GOT3 (cell line): ENCODE measurements at places on chromosomes 13 and 19.

DNA sequence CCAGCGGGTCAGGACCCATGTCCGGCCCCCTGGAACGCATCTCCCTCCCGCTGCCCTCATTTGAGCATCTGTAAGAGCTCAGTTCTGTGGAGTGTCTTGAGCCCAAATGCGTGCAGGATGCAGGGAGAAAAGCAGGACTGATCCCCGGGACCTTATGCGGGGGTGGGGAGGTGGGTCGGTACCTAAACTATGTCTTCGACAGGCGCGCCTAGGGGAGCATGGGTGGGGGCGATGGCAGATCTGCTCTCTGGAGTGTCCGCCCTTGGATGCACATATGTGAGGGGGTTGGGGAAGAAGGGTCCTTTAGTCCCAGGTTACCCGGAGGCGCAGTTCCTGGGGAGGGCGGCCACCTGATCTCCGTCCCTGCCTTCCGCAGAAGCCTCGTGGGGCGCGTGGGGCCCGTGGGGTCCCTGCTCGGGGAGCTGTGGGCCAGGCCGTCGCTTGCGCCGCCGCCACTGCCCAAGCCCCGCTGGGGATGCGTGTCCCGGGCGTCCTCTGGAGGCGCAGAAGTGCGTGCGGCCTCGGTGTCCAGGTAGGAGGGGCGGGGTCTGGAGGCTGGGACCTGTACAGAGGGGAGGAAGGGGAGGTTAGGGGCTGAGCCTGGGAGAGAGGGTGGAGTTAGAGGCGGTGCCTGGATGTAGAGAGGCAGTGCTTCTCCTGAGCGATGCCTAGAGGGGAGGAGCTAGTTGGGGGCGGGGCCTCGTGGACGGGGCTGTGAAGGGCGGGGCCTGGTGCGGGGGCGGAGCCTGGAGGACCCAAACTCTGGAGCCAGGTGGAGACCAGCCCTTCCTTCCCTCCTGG, 2.9 kb downstream of the CILP2 start:
- no peak for DNase-seq

GRCh38 chr19:15862444-15862843, 35.4 kb downstream of the CYP4F2 start:
- no peak for DNase-seq

DNA sequence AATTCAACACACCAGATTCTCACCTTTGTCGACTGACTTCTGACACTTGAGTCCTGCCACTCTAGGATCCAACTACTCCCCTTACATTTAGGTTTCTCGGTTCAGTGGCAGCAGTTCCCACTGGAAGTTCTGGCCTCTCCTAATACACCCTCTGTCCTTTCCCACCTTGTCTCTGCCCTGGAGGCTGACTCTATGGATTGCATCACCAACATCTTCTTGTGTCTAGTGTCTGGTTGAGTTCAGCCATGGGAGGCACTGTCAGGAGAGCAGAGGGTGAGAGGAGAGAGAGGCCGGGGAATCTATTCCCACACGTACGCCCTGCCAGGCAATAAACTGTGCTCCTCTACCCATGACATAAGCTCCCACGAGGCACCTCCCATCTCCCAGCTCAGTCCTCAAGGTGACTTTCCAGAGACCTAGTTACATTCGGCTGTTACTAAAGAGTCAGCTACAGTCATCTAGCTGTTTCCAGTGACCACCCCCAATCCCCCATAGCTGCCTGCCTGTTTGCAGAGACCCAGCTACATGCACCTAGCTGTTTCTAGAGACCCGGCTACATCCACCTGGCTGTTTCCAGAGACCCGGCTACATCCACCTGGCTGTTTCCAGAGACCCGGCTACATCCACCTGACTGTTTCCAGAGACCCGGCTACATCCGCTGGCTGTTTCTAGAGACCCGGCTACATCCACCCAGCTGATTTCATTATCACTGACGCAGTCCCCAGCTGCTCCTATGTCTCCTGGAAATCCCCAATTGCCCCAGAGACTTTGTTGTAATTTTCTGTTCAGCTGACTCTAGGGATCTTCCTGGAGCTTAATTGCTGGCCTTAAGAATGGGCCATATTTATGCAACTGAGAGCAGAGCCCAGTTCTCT, 8.1 kb upstream of the LILRB4 start:
- DNase-seq = no peak

DNA sequence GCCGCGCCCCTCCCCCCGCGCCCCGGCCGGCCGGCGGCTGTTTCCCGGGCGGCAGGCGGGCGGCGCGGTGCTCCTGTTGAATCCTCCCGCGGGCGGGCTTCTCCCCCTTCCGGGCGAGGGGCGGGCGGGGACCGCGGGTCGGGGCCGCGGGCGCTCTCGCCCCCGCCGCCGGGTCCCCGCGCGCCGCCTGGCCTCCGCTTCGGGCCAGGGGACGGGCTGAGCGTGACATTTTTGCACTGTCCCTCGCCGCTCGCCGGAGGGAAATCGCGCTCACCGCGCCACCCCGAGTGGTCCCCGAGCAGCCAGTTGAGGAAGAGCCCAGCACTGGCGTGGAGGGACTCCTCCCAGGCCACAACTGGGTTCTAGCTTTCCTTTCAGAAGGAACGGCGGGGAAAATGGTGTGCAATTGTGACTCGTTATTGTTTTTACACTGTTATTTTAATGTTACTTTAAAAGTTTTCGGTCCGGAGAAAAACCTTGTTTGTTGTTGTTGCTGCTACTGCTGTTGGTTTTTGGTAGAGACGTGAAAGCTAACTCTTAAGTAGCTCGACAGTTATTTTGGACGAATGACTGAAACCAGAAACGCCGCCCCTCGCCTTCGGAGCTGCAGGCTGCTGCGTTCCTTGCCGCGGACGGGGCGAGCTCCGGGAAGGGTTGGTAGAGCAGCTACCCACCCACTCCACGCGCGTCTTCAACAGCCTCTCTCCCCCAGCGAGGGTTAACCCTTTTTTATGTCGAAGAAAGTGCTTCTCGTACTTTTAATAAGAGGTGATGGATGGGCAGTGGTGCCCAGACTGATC, 959 bp downstream of the PDS5B start:
- DNase-seq = no peak

- no peak for DNase-seq
Observed at GRCh38 chr19:29001141-29001581, 211.8 kb downstream of the UQCRFS1 start.

DNA sequence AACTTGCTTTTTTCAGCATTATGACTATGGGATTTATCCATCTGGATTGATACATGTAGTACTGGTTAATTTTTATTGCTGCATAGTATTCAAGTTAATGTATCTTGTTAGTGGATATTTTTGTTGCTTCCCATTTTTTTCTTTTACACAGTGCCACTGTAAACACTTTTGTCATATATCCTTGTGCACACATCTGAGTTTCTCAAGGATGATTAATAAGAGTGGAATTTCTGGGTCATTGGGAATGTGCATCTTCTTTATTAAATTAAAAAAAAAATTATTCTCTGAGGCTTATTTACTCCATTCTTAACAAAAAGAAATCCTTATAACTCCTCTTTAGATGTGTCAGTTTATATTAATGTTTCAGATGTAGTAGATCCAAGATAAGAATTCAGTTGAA, 27.3 kb downstream of the B3GLCT start:
- DNase-seq = no peak

GRCh38 chr13:50030315-50030714, 15.1 kb downstream of the KCNRG start:
- no peak for DNase-seq

GRCh38 chr19:14305706-14306105, 75.5 kb upstream of the ADGRE5 start:
- DNase-seq = no peak

- DNase-seq = no peak
Observed at GRCh38 chr19:1408300-1409203, 1.2 kb downstream of the DAZAP1 start.

- DNase-seq = no peak
Observed at GRCh38 chr19:30168760-30169159, 203.4 kb upstream of the ZNF536 start.

DNA sequence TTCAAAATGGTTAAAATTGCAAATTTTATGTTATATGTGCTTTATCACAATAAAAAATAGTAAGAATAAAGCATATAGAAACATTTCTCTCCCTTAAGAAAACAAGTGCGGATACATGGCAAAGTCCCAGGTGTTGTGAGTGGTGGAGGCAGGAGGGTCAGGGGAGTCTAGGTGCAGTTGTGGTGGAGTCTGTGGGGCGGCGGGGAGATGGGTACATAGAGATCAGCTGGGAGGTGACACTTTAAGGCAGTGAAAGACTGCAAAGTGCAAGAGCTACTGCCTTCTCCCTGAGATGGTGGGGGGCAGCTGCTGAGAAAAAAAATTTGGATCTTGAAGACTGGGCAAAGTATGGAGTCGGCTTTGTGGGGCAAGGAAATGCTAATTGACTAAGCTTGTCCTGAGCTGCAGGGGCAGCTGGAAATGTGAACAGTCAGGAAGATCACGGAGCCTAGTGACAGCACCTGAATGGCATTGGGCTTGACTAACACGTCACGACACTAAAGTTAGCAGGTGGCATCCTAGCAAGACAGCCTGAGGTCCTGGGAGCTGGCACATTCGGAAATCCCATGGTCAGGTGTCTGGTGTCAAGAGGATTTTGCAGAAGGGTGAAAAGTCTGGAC, 72.9 kb upstream of the IRS2 start:
- DNase-seq = no peak

DNA sequence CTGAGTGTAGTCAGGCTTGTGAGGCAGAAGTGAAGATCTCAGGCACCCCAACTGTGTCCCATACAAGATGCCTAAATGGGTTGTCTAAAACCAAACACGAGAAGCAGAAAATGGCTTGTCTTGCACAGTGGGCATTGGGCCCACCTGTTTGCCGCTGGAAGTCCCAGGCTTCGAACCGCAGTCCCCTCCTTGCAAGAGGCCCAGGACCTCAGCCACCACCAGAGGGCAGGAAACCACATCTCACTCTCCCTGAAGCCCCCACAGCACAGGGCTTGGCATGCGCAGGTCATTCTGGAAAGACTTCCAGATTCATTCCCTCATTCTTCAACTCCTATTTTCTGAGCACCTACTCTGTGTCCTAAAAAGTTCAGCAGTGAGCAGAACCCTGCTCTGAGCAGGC, 973.7 kb downstream of the UQCRFS1 start:
- DNase-seq = no peak

DNA sequence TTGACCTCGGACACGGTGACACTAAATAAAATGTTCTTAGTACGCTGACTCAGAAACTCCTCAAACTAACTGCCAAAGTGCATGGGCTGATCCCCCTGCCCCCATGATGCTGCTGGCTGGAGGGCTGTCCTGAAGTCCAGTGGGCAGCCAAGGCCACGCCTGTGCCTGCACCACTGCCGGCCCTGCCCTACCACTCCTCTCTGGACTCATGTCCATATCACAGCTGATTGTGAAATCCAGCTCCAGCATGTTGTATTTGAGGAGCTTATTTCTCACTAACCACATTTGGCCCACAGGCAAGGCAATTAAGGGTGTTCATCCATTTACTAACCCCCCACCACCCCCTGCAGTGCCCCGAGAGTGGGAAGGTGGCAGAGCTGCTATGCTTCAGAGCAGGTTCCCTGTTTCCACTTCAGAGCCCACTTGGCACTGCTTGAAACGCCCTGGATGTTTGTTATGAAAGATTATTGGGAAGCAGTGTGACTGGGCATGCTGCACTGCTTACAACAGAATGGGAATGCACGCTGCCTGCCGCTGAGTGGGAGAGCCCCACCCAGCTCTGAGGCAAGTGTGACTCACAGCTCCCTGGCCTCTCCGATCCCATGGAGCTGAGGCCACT, 114.0 kb downstream of the UQCRFS1 start:
- peak; percentile 76 for DNase-seq

DNA sequence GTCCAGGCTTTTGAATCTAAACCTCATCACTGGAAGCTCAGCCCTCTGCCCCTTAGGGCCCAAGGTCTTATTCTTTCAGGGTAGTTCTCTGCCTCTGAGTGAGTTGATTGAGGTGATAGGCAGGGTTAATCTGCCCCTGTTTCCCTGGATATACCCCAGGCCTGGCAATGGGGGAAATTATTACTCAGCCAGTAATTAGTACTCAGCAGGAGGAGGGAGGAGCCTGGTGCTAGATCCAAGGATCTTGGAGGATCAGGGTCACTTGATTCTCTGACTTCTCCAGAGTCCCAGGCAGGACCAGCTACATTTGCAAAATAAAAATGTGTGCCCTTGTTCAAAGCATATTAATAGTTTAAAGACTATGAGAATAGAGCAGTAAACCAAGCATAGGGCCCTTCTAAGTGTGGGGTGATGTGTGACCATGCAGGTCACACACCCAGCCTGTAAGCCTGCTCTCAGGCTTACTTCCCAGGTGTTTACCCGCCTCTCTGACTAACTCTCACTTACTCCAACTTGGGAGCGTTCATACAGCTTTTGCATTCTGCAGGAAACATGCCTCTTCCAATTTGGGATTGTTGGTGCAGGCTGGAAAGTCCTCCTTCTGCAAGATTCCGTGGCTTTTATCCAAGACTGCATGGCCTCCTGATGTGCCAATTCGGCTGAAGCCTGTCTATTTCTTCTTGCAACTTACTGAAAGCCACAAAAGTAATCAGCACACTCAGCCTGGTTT, 7.9 kb upstream of the STK24 start:
- no peak for DNase-seq

DNA sequence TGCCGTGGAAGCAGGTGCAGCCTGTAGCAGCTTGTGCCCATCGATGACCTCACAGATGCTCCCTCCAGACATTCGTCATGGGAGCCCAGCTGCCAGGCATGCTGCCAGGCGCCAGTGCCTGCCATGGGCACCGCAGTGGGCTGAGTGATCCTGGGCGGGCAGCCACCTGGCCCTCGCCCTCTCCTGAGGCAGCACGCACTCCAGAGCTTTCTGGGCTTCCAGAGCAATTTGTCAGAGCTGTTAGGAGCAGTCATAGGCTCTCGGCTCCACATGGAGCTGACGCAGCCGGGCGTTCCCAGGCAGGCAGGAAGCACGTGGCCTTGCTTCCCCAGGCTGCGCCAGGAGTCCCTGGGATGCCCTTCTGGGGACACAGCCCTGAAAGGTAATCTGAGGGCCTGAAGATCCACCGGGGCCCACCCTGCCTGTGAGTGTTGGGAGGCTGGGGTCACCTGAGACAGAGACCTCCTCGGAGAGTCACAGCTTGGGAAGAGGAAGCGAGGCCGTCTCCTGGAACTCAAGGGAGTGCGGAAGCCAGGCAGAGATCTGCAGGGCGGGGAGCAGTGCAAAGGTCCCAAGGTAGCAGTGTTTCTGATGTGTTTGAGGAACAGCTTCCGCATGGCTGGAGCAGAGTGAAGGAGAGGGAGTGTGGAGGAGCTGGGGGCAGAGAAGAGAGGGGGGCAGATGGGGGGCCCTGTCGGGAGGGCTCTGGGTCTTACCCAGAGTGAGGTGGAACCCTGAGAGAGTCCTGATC, 50.6 kb downstream of the DPF1 start:
- DNase-seq = peak; percentile 39

DNA sequence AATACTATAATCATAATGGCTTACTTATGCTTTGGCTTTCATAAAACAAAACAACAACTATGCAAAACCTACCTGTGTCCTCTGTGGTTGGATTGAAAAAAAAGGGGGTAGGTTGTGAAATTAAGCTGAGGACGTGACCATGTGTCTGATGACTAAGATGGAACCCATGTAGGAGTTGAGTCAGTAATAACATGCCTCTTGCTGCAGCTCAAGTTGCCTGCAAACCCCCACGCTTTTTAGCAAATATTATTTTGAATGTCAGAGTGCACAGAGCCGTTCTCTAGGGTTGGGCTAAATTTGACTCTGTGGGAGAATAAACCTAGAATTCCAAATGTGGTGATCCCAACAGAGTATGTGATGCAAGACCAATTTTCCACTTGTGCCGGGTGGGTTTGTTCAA, 209.3 kb downstream of the KCNRG start:
- no peak for DNase-seq

GRCh38 chr19:51564791-51565190, 6.3 kb upstream of the ZNF175 start:
- DNase-seq = no peak
